Uterus (tissue), 4 donors: ENCODE measurements at places on chromosomes 7 and 10. TPM values are rescaled to one million over a fixed set of nuclear protein-coding genes. Genes with fewer than 3 reads are reported as not detected.

The NPC1L1 gene
- 0.49 TPM for total RNA-seq

The C10orf62 gene
- total RNA-seq: not detected

The RHOBTB1 gene
- 16.4 TPM for total RNA-seq

The RBP4 gene
- 3.2 TPM for total RNA-seq

The ECHS1 gene
- 41.5 TPM for total RNA-seq

The SSC4D gene
- not detected for total RNA-seq

The PKD2L1 gene
- not detected for total RNA-seq

The GNGT1 gene
- not detected for total RNA-seq

The C10orf67 gene
- not detected for total RNA-seq

The LBX1 gene
- not detected for total RNA-seq

The HMX3 gene
- not detected for total RNA-seq

The PLEKHS1 gene
- total RNA-seq: not detected

The LFNG gene
- 26.5 TPM for total RNA-seq

The LRGUK gene
- 0.91 TPM for total RNA-seq

The IGFBP1 gene
- 1.9 TPM for total RNA-seq

The MAP3K8 gene
- total RNA-seq: 63.0 TPM

The SPDYE5 gene
- total RNA-seq: not detected

The CAMK1D gene
- total RNA-seq: 10.9 TPM

The GPR22 gene
- total RNA-seq: 1.1 TPM

The CD36 gene
- total RNA-seq: 18.1 TPM

The ZNF804B gene
- total RNA-seq: not detected

The NPTX2 gene
- total RNA-seq: 4.1 TPM

The FOXI2 gene
- total RNA-seq: not detected

The MOGAT3 gene
- total RNA-seq: not detected

The SPDYE2B gene
- total RNA-seq: not detected

The GIMAP1 gene
- total RNA-seq: 12.3 TPM

The ZMYND11 gene
- total RNA-seq: 114 TPM
